HFFc6 (cell line): ENCODE measurements at places on chromosomes 2 and 18.

DNA sequence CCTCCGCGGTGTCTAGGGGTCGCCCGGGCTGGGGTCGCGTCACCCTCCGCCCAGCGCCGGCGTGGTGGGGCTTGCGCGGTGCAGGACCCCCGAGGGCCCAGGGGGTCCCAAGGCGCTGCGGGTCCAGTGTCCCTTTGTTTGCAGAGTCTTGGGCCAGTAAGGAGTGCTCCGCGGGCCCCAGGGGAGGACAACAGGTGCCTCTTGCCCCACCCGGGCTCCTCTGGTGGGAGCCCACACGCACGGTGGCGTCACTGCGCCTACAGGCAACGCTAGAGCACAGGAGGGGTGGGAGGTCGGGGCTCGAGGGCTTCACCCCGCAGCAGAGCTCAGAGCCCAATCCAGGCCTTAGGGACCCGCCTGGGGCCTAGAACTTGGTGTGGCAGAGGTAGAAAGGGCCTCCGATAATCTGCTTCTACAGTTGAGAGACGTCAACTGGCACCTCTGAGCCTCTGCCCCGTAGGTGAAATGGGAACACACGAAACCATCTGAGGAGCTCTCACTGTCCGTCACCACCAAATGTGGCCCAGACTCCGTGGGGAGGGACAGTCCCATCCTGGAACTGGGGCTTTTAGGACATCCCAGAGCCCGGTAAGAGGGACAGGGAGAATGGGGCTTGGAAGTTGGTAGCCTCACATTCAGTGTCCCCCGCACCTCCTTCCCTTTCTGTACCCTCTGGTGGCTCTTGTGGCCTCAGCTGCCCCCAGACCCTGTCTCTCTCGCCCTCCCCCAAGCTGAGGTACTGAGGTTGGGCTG, 1.4 kb downstream of the ARID5A start:
- no peak for DNase-seq
- no peaks in the 10 kb centered on the region; the same call in 1 of the 2 replicates for H3K36me3 ChIP-seq
- H3K4me1 ChIP-seq: peaks cover 59% of the 10 kb centered on the region
- H3K27ac ChIP-seq: no peak overlapping the region
- peaks cover 2% of the 10 kb centered on the region; the same call in 1 of the 2 replicates for H3K27me3 ChIP-seq

GRCh38 chr2:108446703-108447102, 2.3 kb upstream of the GCC2 start:
- no peaks in the 10 kb centered on the region for H3K36me3 ChIP-seq
- H3K27ac ChIP-seq: no peak overlapping the region
- no peak overlapping the region for H3K4me3 ChIP-seq
- H3K27me3 ChIP-seq: no peaks in the 10 kb centered on the region; the same call in 1 of the 2 replicates

DNA sequence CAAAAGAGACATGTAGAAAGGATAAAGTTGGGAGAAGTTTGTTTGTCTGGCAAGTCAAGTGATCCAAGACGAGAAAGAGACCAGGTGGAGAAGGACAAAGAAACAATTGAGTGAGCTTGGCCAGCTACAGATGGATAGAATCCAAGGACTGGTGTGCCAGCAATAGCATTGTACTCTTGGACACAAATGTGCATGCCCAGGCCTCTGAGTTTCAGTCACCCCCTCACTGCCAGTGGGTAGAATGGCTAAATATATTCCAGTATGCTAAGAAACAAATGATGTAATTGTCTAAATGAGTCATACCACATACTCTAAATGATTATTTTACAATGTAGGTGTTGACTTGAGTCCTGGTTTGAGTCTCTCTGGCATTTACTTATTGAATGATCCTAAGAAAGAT, 881.3 kb downstream of the LRRTM4 start:
- no peaks in the 10 kb centered on the region for H3K4me1 ChIP-seq
- H3K27me3 ChIP-seq: no peaks in the 10 kb centered on the region; the same call in 1 of the 2 replicates
- no peaks in the 10 kb centered on the region for H3K36me3 ChIP-seq
- no peak for DNase-seq
- no peak overlapping the region for H3K27ac ChIP-seq

- H3K4me3 ChIP-seq: no peak overlapping the region
- no peaks in the 10 kb centered on the region; the same call in 1 of the 2 replicates for H3K27me3 ChIP-seq
- no peaks in the 10 kb centered on the region for H3K36me3 ChIP-seq
These were observed 647.6 kb upstream of the PKDCC start for GRCh38 chr2:41400088-41400665.

- DNase-seq: no peak
- peaks cover 33% of the 10 kb centered on the region for H3K27me3 ChIP-seq
- H3K4me1 ChIP-seq: no peaks in the 10 kb centered on the region
- no peak overlapping the region for H3K4me3 ChIP-seq
- no peak overlapping the region for H3K27ac ChIP-seq
These were observed 34.3 kb downstream of the EN1 start for GRCh38 chr2:118813111-118813510.

DNA sequence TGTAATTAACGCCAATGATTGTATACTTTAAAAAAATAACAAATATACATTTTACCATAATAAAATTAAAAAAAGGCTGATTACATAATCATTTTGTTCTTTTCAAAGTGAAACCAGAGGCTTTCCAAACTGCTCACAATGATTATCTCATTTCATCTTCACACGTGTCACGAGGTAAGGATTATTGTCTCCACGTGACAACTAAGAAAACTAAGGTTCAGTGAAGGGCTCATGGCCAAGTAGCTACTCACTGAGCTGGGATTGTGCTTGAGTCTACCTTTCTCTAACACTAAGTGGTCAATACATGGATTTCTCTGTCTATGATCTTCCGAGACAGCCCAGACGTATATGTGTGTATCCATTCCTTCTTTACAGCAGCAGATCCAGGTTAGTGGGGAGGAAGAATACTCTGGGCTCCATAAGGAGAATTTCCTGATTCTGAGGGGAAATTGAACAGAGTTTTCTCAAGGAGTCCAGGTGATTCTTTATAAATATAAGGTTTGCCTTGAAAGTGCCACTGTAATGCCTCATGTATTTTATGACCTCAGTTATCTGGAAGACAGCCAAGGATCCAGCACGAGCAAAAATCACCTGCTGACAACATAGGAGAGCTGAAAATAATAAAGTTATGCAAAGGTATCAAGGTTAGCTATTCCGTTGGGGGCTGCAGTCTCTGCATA, 25.6 kb upstream of the ACSL3 start:
- no peak for DNase-seq
- peaks cover 3% of the 10 kb centered on the region for H3K27me3 ChIP-seq
- H3K4me1 ChIP-seq: peaks cover 17% of the 10 kb centered on the region
- H3K4me3 ChIP-seq: no peak overlapping the region

DNA sequence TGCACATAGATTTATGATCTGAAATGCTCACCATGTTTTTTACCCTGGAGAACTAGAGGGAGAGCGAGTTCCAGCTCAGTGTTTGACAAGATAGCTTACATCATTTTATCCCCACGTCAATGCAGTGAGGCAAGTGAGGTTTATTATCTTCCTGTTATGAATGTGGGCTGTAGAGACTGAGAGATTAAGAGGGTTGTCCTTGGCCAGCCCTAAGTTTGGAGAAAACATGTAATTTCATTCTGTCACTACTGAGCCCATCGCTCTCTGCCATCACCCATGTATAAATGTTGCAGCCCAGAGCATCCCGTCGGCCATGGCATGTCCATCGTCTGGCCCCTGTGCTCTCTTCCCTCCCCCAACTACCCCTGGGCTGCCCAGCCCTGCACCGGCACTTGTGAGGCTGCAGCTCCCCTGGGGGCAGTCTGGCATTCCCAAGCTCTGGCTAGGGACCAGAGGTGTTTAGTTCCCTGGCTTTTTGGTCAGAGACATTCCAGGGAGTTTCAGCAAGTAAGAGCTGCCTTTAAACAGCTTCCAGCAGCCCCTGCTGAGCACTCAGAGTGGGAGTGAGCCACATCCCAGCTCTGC, 136.7 kb downstream of the ANTXR1 start:
- no peak overlapping the region for H3K27ac ChIP-seq
- no peaks in the 10 kb centered on the region for H3K27me3 ChIP-seq
- H3K4me3 ChIP-seq: no peak overlapping the region
- peaks cover 35% of the 10 kb centered on the region for H3K4me1 ChIP-seq
- H3K36me3 ChIP-seq: peaks cover 37% of the 10 kb centered on the region
- DNase-seq: no peak

DNA sequence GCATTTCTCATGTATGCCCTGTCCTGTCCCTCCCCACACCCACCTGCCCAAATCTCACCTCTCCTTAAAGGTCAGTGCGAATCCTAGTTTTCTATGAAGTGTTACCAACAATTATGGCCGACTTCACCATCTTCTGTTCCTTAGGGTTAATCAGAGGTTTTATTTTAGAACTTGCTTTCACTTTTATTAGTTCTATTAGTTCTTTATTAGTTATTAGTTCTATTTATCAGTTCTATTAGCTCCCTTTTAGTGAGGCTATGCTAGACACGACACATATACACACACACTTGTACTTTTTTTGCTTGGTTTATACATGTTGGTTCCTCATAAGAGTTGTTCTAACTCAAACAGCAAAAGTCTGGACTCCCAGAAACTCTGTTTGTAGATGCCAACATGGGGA, 176.8 kb upstream of the MSH6 start:
- no peaks in the 10 kb centered on the region for H3K4me1 ChIP-seq
- no peak overlapping the region for H3K27ac ChIP-seq
- no peaks in the 10 kb centered on the region for H3K36me3 ChIP-seq
- DNase-seq: no peak
- H3K4me3 ChIP-seq: no peak overlapping the region
